Hematopoietic multipotent progenitor cell treated with erythropoietin and hydrocortisone succinate and interleukin-3 and kit ligand, for 4 days (in vitro differentiated cells): ENCODE measurements at places on chromosomes 12 and 14.
A peak's percentile ranks its signal among the peaks of the same experiment; 100 is the strongest.

- DNase-seq: no peak
These were observed 90.6 kb upstream of the BCL2L14 start for GRCh38 chr12:11980115-11980514.

DNA sequence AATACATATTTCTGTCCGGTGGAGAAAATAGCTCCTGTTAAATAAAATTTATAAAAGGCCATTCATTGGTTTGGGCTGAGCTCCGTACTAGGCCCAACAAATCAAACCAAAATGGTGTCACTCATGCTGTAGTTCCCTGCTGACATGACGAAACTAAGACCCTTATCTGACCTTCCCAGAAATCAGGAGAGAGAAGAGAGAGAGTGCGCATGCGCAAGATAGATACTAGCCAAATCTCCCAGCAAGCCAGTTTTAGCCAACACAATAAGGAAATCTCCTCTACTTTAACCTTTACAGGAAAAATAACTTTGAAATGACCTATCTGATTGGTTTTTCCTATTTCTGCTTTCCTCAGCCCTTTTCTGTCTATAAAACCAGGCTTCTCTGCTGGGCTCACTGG, 152.7 kb upstream of the RMST start:
- DNase-seq: peak; percentile 9

GRCh38 chr14:86462193-86462753, 932.3 kb downstream of the FLRT2 start:
- DNase-seq: peak; percentile 65

DNA sequence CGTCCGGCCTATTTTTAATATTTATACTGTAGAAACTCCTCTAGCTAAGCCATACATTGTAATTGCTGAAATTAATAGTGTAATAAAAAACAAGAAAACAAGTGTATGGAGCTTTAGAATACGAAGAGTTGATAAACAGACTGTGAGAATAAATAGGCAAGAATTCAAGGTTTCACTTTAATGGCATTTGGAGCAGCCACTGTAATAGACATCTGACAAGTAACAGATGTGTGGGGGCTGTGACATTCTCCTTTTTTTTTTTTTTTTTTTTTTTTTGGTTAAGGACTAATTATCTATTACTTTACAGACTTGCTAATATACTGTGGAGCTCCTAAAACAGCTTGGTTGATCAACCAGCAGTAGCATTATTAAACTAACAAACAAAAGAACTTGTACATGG, 42.1 kb upstream of the CFAP54 start:
- peak; percentile 42 for DNase-seq

- peak; percentile 52 for DNase-seq
These were observed 10.0 kb downstream of the TMCC3 start for GRCh38 chr12:94640134-94640928.

GRCh38 chr14:68561531-68562007, 231.3 kb downstream of the ZFP36L1 start:
- no peak for DNase-seq

DNA sequence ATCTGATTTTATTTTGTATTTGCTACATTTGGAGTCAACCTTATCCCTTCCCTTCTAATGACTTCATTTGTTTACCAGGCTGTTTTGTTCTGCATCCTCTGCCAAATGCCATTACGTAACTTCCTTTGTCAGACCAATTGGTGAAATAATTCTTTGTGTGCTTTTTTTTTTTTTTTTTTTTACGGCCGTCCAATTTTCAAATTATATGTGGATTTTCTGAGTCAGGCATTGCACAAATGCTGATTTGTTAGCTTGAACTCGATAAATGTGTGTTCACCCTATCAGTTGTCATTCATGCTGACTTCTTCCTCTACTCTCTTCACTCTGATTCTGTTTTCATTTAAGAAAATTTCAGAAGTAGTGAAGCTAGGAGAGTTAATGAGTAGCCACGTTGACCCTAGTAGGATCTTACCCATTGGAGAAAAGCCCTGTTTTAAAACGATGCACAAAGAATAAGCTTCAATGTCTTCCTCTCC, 386.2 kb downstream of the DIO2 start:
- no peak for DNase-seq

DNA sequence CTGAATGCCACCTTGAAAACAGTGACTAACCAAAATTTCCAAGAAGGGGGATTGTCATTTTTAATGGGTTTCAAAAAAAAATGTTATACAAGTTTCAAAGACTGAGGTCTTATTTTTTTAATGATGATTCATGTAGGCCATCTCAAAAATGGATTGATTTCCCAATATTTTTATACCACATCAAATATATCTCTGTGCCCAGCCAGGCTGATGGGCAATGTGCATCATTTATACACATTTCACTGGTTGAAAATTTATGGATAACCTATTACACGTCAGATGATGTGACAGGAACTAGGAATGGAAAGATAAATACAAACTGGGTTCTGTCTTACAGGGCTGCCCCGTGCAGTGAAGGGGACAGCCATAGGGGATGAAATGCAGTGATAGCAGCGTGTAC, 112.7 kb upstream of the TMPO start:
- DNase-seq: no peak

DNA sequence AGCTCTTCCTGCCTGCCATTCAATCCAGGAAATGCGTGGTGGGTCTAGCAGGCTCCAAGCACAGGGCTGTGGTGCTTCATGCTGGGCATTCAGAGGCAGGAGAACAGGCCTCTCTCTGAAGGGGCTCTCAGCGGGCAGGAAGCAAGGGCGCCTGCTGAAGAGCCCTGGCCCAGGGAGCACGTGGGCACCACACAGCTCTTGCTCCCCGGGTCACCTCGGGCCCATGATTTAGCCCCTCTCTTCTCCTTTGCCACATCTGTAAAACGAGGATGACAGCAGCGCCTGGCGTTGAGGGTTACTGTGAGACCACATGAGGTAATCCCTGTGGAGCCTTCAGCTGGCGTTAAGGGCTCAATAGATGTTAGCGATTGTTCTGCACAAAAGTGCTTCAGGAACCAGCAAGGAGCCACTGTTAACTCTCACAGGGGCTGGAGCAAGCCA, 37.6 kb upstream of the SPTLC2 start:
- DNase-seq: no peak

GRCh38 chr12:19014240-19014639, 115.3 kb upstream of the PLEKHA5 start:
- no peak for DNase-seq

GRCh38 chr12:88591343-88591742, 11.1 kb upstream of the KITLG start:
- DNase-seq: no peak

GRCh38 chr12:32603071-32603470, 76.0 kb upstream of the DNM1L start:
- no peak for DNase-seq

DNA sequence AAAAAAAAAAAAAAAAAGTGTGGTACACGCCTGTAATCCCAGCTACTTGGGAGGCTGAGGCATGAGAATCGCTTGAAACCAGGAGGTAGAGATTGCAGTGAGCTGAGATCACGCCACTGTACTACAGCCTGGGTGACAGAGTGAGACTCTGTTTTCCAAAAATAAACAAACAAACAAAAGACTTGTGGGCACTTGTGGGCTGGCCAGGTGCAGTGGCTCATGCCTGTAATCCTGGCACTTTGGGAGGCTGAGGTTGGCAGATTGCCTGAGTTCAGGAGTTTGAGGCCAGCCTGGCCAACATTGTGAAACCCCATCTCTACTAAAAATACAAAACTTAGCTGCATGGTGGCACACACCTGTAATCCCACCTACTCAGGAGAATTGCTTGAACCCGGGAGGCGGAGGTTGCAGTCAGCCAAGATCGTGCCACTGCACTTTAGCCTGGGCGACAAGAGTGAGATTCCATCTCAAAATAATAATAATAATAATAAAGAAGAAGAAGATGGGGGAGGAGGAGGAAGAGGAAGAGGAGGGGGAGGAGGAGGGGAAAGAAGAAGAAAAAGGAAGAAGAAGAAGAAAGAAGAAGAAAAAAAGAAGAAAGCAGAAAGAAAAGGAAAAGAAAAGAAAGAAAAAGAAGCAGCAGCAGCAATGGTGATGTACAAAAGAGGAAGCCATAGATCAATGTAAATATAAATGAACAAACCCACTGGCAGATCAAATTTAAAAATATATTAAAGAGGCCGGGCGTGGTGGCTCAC, 27.9 kb upstream of the CCNT1 start:
- DNase-seq: no peak

DNA sequence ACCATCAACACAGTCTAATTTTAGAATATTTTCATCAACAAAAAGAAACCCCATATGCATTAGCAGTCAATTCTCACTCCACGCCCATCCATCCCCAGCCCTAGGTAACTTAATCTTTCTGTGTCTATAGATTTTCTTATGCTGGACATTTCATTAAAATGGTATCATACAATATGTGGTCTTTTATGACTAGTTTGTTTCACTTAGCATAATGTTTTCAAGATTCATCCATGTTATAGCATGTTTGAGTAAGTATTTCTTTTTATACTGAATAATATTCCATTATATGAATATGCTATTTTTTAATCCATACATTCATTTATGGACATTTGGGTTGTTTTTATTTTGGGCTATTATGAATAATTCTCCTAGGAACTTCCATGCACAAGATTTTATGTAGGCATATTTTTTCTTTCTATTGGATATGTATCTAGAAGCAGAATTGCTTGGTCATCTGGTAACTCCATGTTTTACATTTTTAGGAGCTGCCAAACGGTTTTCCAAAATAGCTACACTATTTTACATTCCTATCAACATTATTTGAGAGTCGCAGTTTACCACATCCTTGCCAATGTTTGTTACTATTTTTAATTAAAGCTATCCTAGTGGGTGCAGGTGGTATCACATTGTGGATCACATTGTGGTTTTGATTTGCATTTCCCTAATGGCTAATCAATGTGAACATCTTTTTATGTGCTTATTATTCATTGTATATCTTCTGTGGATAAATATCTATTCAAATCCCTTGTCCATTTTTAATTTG, 49.0 kb downstream of the RERG start:
- no peak for DNase-seq

DNA sequence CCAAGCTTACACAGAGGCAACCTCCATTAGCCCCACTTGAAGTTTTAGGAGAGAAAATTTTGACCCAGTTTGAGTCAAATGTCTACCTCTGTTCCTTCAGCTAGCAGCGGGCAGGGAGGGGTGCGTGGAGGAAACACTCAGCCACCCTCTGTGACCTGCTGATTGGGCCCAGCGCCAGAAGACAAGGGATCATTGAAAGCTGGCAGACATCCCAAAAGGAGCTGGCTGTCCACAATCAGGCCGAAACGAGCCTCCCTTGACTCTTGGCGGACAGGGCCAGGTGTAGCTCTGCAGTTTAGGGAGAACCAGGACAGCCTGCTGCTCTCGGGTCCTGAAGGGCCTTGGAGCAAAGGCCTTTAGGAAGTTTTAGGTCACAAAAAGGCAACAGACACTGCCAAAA, 41.3 kb downstream of the CD9 start:
- peak; percentile 62 for DNase-seq

- no peak for DNase-seq
These were observed 105.6 kb downstream of the DAAM1 start for GRCh38 chr14:59293935-59294661.

DNA sequence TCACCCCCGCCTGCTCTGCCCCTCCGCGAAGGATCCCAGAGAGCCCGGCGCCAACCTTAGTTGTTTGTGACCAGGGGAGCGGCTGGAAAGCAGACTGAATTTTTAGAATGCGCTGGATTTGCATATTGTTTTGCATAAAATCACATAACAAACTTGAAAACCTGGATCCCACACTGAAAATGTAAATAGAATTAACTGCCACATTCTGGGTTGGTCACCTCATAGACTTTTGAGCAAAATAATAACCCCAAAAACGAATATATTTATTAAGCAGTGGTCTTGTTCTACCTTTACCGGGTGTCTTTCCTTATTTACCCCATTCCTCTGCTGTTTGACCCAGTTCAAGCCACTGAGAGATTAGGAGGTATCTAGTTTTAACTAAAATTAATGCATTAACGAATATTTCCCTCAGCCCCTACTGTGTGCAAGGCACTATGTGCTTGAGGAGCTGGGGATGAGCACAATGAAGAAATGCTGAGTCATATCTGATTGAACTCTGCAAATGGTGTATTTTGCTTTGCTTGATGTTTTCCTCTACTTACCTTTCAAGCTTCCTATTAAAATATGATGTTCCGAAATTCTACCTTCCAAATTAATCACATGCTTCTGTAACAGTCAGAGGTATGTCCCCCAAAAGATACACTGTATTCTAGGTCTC, 438 bp upstream of the EGLN3 start:
- DNase-seq: no peak

DNA sequence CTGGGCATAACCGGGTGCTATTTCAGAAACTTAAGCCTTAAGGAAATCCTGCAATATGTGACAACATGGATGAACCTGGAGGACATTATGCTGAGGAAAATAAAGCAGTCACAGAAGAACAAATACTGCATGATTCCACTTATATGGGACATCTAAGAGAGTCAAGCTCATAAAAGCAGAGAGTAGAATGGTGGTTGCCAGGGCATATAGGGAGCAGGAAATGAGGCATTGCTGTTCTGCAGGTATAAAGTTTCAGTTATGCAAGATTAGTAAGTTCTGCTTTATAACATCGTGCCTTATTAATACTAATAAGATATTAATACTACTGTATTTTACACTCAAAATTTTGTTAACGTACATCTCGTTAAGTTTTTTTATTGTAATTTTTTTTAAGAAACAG, 124.2 kb upstream of the ATF1 start:
- DNase-seq: no peak

DNA sequence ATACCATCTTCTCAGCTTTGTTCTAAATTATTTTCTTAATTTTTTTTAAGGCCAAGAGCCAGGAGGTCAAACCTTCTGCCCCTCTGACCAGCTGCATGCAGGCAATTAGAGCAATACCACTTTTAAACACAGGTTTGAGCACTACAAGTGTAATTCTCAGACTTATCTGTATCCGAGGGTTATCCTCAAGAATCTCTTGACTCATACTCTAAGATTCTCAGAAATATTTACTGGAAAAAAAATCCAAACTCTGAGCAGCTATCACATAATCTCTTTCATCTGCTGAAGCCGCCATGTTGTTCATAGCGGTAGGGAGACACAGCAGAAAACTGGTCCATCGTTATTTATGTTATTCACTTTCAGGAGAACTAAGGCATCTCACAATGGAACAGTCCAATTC, 27.4 kb upstream of the PTHLH start:
- no peak for DNase-seq

DNA sequence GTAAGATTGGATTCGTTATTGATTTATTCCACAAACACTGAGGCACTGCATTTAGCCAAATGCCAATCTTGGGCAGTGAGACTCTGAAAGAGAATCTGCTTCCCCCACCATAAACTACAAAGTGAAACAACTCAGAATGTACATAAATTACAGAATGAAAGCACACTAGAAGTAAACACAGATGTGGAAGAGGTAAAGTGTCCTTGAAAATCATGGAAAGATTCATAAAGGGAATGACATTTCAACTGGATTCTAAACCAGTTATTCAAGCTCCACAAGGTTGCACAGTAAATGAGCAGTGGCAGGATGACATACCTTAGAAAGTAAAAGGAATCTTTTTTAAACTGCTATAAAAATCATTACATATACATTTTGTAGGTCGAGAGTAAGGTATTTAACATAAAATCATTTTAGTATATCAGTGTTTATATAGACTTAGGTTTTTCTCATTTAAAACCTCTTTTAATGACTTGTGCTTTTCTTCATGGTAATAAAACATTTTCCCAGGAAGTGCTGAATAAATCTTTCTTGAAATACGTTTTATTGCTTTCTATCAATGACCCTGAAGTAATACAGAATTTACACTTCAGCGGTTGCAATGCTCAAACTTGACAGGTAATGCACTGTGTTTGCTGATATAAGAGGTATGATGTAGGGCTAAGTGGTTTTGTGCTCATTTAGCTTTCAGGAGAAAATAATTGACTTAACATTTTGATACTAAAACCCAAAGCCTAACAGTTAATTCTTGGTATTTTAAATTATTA, 270.6 kb downstream of the NAV3 start:
- DNase-seq: no peak
